Cerebellar nuclear complex (tissue), 1 donor: ENCODE measurements at places on chromosomes 2 and 18.

GRCh38 chr2:38293152-38293865, 83.8 kb downstream of the ATL2 start:
- DNase-seq = no peak

- DNase-seq = peak; percentile 12
Observed at GRCh38 chr2:39119732-39120520, 925 bp downstream of the SOS1 start.

GRCh38 chr18:6842081-6842480, 112.6 kb downstream of the ARHGAP28 start:
- DNase-seq = no peak

- DNase-seq = no peak
Observed at GRCh38 chr18:33804258-33804657, 226.2 kb downstream of the ASXL3 start.
